ENCODE measurements at places on chromosomes 13 and 19.

- DNase-seq: no peak
Observed at GRCh38 chr13:66693656-66694055, 536.5 kb downstream of the PCDH9 start.

- no peak for DNase-seq
Observed at GRCh38 chr13:27601803-27602202, 18.5 kb downstream of the LNX2 start.

DNA sequence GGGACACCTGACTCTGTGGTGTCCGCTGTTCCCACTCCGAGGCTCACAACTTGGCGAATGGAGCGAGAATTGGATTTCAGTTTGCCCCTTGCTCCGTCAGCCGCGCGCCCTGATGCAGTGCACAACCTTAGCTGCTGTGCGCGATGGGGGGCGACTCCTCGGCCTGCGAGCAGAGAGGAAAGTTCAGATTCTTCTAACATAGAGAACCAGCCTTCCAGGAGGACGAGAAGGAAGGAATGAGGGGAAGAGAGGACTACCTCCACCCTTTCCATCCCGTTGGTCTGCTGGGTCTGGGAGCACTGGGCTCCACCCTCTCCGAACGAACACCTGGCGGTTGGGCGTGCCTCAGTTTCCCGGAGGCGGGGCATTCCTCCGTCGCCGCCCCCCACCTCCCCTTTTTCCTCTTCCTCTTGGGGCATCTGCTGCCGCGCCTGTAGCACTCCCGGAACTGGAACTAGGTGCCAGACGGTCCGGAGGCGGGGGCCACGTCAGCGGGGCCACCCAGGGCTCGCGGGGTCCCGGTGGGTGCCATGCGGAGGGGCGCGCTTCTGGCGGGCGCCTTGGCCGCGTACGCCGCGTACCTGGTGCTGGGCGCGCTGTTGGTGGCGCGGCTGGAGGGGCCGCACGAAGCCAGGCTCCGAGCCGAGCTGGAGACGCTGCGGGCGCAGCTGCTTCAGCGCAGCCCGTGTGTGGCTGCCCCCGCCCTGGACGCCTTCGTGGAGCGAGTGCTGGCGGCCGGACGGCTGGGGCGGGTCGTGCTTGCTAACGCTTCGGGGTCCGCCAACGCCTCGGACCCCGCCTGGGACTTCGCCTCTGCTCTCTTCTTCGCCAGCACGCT, at the start of gene KCNK6:
TSS of gene KCNK6 (plus strand) at position 425 of the 838 bp plus-strand sequence. CDS start at position 531, 106 bp downstream.
- no peak for DNase-seq

GRCh38 chr13:94305934-94306333, 173.5 kb downstream of the DCT start:
- no peak for DNase-seq

GRCh38 chr19:1317274-1318003, 31.8 kb downstream of the EFNA2 start:
- DNase-seq: no peak

DNA sequence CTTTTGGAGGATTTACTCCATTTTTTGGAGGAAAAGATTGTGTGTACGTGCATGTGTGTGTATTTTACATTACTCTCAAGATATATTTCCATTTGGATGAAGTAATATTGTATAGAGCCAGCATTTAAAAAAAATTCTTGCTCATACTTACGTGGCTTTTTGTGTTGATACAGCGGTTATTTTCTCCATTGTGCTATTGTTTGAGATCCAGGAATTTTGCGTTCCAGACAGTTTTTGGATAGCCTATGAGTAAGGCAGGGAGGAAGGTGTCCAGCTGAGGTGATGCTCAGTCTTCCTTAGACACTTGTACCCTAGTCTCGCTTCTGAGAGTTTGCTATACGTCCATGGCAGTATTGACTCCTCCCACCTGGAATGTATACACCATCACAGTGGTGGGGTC, 92.2 kb upstream of the ARHGEF7 start:
- no peak for DNase-seq

DNA sequence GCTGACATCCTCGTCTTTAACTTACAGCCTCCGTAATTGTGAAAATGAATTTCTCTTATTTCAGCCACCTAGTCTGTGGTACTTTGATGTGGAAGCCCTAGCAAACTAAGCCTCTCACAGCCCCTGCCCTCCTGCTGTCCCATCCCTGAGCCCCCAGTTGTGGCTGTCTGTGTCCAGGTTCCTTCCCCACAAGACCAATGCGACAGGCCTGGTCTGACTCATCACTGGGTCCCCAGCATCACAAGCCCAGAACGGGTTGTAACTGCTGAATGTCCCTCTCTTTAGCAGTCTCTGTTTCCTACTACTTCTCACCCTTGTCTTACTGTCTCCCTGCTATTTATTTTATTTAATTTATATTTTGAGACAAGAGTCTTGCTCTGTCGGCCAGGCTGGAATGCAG, 5.7 kb downstream of the POU2F2 start:
- no peak for DNase-seq

DNA sequence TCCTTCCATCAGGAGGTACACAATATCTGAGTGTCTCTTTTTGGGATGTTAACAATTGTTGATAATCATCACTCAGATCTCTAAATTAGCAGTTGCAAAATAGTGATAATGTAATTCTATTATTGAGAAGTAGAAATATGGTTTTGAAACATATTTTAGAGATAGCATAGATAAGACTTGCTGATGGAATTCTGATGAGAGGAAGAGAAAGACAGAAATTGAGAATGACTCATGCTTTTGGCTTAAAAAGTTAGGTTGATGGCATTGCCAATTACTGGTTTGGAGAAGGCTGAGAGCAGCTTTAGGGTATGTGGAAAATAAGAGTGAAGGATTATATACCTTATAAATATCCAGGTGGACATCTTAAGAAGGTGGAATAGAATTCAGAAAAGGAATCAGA, 106.4 kb upstream of the EDNRB start:
- no peak for DNase-seq

DNA sequence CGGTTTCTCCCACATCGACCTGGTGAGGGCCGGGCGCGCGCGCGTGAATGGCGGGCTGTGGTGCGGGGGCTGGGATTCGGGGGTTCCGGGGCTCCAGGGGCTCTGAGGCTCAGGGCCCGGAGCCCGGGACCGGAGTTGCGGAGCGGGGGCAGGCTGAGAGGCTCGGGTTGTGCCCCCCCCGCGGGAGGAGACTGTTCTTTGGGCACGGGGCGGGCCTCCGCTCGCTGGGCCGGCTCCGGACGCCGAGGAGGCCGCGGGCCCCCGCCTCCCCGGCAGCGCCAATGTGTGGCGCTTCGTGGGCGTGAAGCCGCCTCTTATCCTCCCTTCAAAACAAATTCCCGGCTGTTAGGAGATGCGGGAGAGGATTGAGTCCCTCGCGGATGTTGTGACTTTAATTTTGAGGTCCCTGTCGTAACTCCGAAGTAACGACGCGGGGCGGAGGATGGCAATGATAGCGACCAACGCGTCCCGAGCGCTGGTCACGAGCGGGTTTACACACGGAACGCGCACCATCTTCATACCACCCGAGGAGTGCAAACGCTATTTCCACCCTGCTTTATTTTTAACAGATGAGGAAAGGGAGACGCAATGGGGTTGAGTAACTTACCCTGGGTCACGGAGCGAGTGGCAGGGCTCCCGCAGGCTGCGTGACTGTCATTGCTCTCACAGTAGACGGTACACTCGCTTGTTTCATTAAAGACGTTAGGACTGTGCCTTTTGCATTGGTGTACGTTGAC, 536 bp downstream of the UBA2 start:
- peak; percentile 58 for DNase-seq

DNA sequence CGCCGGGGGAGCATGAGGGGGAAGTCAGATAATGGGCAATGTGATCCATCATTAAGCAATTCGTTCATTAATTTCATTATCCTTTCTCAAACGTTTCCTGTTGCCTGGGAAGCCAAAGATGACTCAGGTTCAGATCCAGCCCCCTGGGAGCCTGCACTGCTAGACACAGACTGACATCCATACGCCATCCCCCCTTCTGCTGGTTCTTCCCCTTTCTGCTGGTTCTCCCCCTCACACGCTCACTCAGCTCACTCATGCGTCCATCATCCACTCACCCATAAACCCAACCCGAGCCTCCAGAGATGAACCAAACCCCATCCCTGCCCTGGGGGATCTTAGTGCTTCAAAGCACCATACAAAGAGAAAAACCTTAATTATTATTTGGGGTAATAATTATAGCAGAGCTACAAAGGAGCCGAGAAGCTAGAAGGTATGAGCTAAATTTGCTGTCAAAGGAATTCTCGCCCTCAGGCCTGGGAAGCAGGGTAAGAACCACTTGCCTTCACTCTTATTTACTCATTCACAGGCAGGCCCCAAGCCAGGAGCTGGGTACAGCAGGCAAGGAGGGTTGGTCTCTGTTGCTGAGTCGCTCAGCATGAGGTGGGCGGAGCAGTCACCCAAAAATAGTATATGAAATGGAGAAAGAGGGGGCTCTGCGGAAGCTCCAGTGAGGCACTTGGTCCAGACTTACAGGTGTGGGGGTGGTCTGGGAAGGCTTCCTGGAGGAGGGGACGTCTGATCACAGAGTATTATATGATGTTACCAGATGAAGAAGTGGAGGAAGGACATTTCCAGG, 7.0 kb upstream of the ZNF444 start:
- DNase-seq: no peak
